ENCODE measurements at places on chromosomes 7 and 10. TPM values are rescaled to one million over a fixed set of nuclear protein-coding genes. Genes with fewer than 3 reads are reported as not detected.

The ABCB4 gene
- total RNA-seq = 1.1 TPM

The GPR26 gene
- total RNA-seq = not detected

The TAS2R4 gene
- 1.1 TPM for total RNA-seq

DNA sequence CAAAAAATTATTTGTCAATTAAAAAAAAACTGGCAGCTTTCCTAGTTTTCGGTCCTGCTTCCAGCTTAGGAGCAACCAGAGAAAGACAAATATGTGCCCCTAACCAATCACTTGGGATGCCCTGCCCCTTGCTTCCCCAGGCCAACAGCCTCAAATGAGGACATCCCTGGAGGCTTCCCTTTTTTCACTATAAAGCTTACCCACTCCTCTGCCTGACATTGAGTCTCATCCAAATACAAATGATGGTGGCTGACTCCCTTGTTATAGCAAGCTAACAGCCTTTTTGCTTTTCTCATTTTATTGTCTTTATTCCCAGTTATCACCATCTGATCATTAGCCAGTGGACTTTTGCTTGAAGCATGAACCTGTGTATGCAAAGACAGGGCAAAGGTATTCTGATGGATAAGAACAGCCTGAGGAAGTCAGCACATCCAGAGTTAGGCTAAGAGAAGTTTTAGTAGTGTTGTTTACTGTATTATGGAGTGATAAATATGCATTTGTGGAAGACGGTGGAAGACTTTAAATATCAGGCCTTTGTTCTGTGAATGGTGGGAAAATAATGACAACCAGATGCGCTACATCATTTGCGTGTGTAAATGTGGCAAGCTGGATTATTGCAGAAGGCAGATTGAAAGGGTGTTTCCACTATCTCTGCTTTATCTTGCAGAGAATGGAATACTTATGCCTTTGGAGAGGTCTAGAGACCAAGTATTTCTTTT lies 1.7 kb upstream of the CCM2 start:
- no peak overlapping the region for H3K4me3 ChIP-seq
- H3K36me3 ChIP-seq = no peaks in the 10 kb centered on the region

DNA sequence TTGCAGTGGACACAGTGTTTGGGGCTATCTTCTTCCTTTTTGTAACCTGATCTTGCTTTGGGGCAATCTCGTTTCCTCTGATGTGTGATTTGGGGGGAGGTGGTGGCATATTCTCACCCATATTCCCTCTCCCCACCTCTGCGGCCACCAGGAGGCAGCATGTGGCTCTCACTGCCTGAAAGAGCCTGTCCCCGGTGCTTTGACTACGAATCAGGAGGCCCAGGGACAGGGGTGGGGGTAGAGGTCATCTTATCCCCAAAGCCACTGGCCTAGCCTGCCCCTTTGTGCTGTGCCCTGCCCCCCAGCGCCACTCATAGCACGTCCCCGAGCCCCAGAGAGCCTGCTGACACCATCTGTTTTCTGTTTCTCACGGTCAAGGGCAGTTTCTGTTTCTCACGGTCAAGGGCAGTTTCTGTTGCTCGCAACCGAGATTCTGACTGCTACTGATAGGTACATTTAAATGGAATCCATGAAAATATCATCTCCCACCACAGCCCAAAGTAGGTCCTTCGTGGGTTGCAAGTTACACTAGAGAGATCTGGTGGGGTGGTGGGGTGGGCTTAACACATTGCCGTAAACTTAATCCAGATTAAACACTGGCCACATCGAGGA lies 28.2 kb downstream of the PHYH start:
- DNase-seq = no peak
- H3K4me3 ChIP-seq = no peak overlapping the region
- H3K27me3 ChIP-seq = no peaks in the 10 kb centered on the region
- peaks cover 8% of the 10 kb centered on the region for H3K4me1 ChIP-seq
- no peaks in the 10 kb centered on the region for H3K36me3 ChIP-seq

- no peak for DNase-seq
- H3K27me3 ChIP-seq = no peaks in the 10 kb centered on the region
- H3K4me3 ChIP-seq = no peak overlapping the region
- H3K4me1 ChIP-seq = no peaks in the 10 kb centered on the region
- H3K36me3 ChIP-seq = no peaks in the 10 kb centered on the region
These were observed 60.9 kb downstream of the COBL start for GRCh38 chr7:51255536-51256208.

GRCh38 chr7:25391295-25391861 lies 163.1 kb upstream of the NPVF start:
- H3K27ac ChIP-seq = peak overlapping the region; percentile 70
- no peak for DNase-seq
- H3K27me3 ChIP-seq = no peaks in the 10 kb centered on the region

DNA sequence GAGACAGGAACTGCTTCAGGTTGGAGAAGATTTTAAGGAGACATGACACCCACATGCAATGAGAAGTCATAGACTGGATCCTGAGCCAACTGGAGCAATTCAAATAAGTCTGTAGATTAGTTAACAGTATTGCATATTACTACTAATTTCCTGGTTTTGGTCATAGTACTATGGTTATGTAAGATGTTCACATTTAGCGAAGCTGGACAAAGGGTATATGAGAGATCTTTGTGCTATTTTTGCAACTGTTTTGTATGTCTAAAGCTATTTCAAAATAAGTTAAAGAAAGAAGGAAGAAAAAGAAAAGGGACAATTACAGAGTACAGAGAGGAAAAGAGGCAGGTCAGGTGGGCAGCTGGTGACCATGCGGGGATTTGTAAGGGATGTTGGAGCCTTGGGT lies 116.5 kb upstream of the SVIL start:
- DNase-seq = no peak
- H3K27me3 ChIP-seq = no peaks in the 10 kb centered on the region
- no peaks in the 10 kb centered on the region for H3K36me3 ChIP-seq
- no peak overlapping the region for H3K4me3 ChIP-seq
- H3K4me1 ChIP-seq = peaks cover 6% of the 10 kb centered on the region

- no peak overlapping the region for H3K4me3 ChIP-seq
- H3K4me1 ChIP-seq = no peaks in the 10 kb centered on the region
- H3K36me3 ChIP-seq = no peaks in the 10 kb centered on the region
- H3K27ac ChIP-seq = no peak overlapping the region
These were observed 60.8 kb downstream of the XRCC2 start for GRCh38 chr7:152615031-152615741.

- H3K27me3 ChIP-seq = no peaks in the 10 kb centered on the region
- H3K4me1 ChIP-seq = no peaks in the 10 kb centered on the region
- no peak for DNase-seq
- no peak overlapping the region for H3K27ac ChIP-seq
- peaks cover 25% of the 10 kb centered on the region for H3K36me3 ChIP-seq
- no peak overlapping the region for H3K4me3 ChIP-seq
These were observed 22.4 kb downstream of the NAMPT start for GRCh38 chr7:106262221-106262881.

Data from sigmoid colon (tissue), 7 donors.